ENCODE measurements at places on chromosomes 7 and 10.

GRCh38 chr10:92081641-92082040 is 158.1 kb downstream of the BTAF1 start:
- DNase-seq: no peak

GRCh38 chr10:42898037-42898960 is 115.7 kb downstream of the BMS1 start:
- DNase-seq: no peak

DNA sequence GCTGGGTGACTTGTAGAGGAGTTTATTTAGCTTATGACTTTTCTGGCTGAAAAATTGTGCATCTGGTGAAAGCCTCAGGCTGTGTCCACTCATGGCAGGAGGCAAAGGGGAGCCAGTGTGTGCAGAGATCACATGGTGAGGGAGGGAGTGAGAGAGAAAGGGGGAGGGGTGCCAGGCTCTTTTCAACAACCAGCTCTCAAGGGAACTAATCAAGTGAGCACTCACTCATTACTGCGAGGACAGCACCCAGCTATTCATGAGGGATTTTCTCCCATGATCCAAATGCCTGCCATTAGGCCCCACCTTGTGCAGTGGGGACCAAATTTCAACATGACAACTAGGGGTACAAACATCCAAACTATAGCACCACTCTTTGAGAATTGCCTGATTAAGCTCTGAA is 590.2 kb downstream of the MAGI2 start:
- DNase-seq: no peak

DNA sequence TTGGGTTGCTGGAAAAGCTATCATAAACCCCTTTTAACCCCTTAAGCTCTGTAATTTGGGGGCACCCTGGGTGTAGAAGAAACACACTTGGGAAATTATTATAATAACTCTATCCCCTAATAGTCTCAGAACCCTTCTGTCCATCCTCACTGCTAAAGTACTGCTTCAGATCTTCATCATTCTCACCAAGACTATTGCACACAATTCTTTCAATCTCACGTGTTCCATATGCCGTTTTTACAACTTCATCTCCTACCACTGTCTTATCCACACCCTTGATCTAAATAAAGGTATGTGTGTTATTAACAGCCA is 15.8 kb downstream of the ANKRD22 start:
- DNase-seq: no peak

- DNase-seq: peak; percentile 70
Observed at GRCh38 chr7:101362334-101363195, at the start of gene COL26A1. Gene COL26A1 (plus strand): TSS chr7:101362875. CDS start chr7:101363033, 158 bp downstream.

- peak; percentile 57 for DNase-seq
Observed at GRCh38 chr7:18356191-18356645, 139.3 kb upstream of the HDAC9 start.

DNA sequence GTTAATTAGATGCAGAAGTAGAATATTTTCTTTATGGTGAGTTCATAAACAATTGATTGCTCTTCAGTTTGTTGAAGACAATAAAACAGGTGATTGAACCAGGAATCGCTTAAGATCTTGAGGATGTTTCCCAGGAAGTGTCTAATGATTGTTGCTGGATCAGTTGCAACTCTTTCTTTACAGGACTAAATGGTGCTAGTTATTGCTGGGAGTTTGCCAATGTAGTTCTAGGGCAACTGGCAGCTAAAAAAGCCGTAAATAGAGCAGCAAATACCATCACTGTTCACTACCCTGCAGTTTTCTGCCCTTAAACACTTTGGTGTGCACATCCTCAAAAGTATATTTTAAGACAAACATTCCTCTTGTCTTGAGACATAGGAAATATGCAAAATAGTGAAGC is 119.2 kb upstream of the ANK3 start:
- DNase-seq: no peak

GRCh38 chr7:135169964-135170273 is 588 bp downstream of the CYREN start:
- peak; percentile 30 for DNase-seq

DNA sequence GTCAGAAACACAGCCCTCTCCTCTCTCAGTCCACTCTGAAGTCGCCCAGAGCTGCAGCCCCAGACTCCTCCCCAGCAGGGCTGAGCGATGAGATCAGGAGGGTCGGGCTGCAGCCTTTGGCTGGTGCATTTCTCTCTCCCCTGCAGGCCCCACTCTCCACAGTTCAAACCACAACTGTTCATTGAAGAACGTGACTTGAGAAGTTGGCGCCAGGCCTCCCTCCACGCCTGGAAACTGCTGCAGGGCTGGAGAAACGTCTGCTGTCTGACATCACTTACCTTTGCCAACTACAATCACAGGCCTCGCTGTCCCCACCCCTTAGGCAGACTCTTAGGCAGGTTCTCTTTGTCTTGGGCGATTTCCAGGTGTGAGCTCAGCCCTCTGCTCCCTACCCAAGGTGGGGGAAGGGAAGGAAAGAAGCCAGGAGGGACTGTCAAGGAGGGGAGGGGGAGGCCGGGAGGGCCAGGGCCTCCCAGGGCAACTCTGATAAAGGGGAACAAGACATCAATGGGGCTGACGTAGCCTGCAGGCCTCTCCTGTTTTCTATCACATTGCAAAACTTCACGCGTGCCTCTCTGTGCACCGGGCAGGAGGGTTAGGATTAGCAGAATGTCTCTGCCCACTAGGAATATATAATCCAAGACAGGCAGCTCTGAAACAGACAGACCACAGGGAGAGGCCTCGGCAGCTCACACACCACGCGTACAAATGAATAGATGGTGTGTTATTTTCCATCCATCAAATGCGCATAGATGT is 32.7 kb downstream of the CALML5 start:
- DNase-seq: peak; percentile 66

- no peak for DNase-seq
Observed at GRCh38 chr10:60188548-60188947, 201.1 kb downstream of the ANK3 start.

DNA sequence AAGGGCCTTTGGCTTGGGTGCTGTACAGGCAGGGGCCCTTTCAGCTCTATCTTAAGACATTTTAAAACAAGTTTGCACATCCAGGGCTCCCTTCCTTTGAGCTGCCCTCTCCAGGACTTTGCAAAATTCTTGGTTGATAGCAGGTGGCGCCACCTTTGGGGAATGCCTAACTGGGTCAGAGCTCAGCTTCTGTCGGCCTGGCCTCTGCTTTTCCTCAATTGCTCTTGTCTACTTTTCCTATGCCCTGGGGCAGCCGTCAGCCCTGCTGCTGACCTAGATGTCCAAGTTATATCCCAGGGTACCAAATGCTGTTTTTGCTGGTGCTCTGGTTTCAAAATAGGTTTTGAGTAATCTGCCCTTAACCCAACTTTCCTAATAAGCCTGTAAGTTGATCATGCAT is 65.8 kb downstream of the APBB1IP start:
- peak; percentile 75 for DNase-seq

DNA sequence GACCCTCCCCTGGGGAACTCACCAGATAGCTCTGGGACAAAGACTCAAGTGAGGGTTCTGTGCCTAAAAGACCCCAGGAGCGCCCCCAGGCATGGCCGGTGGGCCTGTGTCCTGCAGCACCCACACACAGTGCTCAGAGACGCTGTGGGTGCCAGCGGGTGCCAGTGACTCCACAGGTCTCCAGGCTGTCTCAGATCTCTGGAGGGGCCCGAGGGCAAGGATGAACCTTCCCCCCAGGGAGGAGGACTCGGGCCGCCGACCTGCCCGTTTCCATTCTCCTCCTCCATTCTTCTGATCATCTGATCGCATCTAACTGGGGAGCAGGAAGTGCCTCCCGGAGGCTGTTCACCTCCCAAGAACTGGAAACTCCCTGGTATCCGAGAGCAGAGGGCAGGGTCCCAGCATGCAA is 980 bp downstream of the ADAM8 start:
- peak; percentile 94 for DNase-seq

- DNase-seq: no peak
Observed at GRCh38 chr10:31757831-31758230, 170.8 kb downstream of the ARHGAP12 start.

GRCh38 chr7:29414216-29414615 is 149.4 kb upstream of the PRR15 start:
- DNase-seq: no peak

DNA sequence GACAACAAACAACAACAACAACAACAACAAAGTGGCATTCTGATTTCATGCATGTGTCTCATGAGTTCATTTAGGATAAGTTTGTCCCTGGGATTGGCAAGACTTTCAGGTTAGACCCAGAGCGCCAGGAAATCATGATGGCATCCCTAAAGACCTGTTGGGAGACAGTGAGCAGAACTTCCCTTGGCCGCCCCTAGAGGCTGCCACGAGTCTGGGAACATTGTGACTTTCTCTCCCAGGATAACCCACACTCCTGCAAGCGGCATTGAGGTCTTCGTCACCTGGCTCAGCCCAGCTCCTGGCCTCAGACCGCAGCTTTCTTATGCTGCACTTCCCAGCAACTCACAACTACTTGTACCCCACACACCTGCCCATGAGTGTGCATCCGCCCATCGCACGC is 80.5 kb upstream of the RNF32 start:
- DNase-seq: peak; percentile 54

GRCh38 chr7:6096581-6096980 is 65.4 kb downstream of the ANKRD61 start:
- DNase-seq: no peak

DNA sequence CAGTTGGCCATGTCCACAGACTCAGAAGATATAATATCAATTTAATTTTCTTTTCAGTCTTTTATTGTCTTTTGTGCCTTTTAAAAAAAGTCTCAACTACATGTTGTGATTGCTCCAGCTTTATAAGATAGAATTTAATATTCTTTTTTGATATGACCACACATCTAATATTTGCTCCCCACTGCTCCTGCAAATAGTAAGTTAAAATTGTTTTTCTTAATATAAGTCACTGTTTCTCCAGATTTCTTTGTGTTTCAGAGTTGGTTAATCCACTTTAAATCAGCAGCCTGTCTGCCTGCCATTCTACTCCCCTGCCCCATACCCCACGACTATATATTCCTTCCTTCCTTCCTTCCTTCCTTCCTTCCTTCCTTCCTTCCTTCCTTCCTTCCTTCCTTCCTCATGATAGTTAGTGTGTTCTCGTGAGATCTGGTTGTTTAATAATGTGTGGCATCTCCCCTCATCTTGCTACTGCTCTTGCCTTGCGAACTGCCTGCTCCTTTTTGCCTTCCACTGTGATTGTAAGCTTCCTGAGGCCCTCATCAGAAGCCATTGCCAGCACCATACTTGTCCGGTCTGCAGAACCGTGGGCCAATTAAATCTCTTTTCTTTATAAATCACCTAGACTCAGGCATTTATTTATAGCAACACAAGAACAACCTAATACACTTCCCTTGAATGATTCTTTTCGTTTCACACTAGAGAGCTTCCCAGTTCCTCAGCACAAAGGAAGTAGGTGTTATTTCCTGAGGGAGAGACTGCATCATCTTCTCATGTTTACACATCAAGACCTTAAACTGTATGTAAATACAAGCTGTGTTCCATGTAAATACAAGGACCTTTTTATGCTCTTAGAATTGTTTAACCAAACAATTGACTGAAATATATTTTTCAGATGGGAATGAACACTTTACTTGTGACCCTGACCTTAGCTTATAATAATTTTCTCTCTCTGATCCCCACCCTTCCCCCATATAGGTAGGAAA is 24.5 kb downstream of the TAS2R16 start:
- no peak for DNase-seq

DNA sequence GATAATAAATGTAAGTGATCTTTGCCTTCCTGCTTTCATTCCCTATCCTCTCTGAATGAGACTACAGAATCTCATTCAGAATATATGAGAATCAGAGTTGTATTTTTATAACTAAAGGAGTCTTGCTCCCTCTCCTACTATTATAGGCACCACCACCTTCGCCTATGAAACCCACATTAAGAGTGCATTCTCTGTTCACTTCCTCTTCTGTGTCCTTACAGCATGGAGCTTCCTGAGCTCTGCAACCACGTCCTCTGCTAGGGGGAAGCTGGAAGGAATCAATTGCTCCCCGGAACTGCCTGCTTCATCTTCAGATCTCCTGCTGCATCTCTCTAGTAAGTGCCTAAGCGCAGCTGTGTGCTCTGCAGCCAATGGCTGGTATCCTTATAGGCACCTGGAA is 820.7 kb downstream of the GRID1 start:
- no peak for DNase-seq

DNA sequence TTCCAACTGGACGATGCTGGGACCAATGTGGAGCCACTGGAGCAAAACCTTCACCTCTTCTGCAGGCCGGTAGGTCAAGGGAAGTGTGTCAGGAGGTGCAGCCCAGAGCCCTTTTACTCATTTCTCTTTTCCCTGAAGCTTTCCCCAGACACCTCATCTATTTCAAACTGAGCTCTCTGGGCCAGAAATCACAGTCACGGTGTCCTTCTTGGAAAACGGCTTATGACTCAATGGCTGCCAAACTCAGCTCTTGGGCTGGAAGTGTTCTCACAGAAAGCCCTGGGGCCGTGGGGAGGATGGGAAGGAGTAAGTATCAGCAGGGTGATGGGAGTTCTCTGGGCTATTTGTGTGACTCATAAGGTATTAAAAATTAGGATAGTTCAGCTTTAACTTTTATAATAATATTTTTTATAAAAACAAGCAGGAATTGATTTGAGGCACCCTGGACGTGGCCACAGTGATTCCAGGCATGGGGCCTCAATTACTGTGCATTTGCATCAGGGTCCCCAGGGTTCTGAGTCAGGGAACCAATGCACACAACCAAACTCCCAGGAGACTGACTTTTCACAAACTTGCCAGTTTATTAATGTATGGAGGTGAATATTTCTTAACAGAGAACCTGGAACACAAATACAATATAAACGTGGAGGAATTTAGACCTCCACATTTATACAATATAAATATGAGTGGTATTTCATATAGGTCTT is 187.4 kb upstream of the TMEM72 start:
- peak; percentile 19 for DNase-seq

GRCh38 chr10:114933588-114933987 is 4.4 kb upstream of the TRUB1 start:
- DNase-seq: no peak

- no peak for DNase-seq
Observed at GRCh38 chr7:74069086-74069541, 14.5 kb upstream of the LIMK1 start.

GRCh38 chr7:138958391-138958956 is 22.7 kb downstream of the KIAA1549 start:
- peak; percentile 80 for DNase-seq

- DNase-seq: peak; percentile 88
Observed at GRCh38 chr7:131507592-131508331, 48.7 kb downstream of the PODXL start.

- peak; percentile 57 for DNase-seq
Observed at GRCh38 chr10:113493195-113493594, 59.7 kb upstream of the HABP2 start.

DNA sequence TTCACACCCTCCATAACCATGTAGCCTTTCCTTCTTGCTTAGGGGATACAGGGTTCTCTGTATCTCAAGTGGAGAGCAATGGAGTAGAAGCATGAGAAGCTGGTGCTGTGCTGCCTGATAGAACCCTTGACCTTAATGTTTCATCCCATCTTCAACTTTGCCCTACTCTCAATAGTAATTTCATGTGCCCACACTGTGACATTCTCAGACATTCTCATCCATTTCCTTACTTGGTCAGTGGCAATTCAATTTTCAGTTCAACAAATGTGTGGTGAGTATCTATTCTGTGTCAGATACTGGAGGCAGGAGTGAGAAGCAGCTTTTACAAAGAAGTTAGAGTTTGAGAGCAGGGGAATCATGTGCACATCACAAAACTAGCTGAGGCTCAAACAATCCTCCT is 16.1 kb downstream of the STRIP2 start:
- no peak for DNase-seq

GRCh38 chr10:28564905-28565304 is 32.0 kb downstream of the WAC start:
- no peak for DNase-seq
